NCI-H2107 (cell line): ENCODE measurements at places on chromosomes 3 and 15.
A peak's percentile ranks its signal among the peaks of the same experiment; 100 is the strongest.

DNA sequence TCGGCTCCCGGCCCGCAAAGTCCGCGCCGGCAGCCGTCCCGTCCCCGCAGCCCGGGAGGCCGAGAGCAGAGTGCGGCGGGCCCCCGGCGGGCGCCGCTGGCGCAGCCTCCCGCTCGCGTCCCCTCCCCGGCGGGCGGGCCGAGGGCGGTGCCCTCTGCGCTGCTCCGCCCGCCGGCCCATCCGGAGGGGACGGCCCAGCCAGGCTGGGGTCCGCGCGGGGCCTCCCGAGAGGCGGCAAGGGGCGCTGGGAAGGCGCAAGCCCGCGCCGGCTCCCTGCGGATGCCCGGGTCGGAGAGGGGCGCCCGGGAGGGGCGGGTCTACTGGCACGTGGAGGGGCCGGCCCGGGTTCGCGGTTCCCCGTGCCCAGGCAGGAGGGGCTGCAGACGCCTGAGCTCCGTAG, at the start of the genes CLCN2 and POLR2H:
Gene CLCN2, minus strand, starts transcription at position 74 of the 400 bp plus-strand sequence. CDS start 126 bp downstream, outside the sequence.
Gene POLR2H, plus strand, starts transcription at position 179 of the 400 bp plus-strand sequence. CDS start 1,783 bp downstream, outside the sequence.
- no peak for DNase-seq

DNA sequence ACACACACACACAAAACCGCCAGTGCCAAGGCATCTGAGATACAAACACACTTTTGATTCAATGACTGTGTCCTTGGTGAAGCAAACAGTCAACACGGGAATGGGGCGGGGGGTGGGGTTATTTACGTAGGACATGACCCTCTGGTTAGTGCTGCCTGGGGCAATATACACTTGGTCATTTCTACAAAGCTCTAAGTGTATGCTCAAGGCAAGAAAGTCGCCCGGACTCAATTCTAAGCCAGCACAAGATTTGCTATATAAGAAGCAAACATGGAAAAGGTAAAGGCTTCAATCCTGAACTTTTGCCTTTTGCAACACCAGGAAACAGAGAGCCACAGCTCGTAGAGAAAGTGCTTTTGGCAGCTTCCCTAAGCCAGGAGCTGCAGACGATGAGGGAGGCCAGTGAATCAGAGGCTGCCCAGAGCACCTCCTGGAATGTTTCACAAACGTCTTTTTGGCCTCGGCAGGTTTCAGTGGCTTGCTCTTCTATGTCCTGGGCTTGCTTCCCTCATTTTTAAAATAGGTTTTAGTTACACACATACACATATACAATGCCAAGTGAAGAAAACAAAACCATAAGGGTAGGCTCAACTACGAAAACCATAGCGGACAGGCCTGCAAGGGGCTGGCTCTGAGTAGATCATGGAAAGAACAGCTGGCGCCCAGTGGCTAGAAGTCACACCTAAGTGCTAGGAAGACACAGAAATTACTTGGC, 73.6 kb downstream of the TM4SF4 start:
- DNase-seq = no peak

DNA sequence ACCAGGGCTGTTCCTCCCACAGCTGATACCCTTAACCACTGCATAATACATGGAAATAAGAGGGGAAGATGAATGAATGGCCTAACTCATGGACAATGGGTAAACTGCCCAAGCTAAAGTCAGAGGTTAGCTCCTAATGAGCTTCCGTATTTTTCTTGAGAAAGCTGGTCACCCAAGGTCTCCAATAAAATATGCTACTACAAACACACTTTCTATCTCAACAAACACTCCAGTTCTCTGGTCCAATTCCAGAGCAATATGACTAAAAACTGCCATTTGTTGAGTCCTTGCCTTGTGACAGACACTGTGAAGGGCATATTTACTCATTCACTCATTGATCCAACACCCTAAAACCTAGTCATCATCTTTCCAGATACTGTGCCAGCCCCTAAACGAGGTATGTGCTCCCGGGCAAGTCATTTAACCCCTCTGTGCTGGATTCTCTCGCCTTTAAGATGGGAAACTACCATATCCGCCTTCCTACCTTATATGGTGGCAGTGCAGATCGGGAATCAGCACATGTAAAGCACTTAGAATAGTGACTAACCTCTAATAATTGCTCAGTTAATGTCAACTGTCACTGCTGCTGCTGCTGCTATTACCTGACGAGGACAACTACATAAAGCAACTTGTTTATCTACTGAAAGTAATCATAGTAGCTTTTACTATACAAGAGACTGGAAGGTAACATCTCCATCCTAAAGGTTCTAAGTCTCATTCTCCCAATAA, 89.1 kb downstream of the XXYLT1 start:
- no peak for DNase-seq

GRCh38 chr3:161069511-161070251, 35.5 kb downstream of the B3GALNT1 start:
- DNase-seq = peak; percentile 80

GRCh38 chr3:23493889-23494288, 290.8 kb downstream of the UBE2E2 start:
- no peak for DNase-seq

- no peak for DNase-seq
Measured at GRCh38 chr15:67091071-67091979, 25.9 kb downstream of the SMAD3 start.

GRCh38 chr15:37094915-37095711, 5.2 kb downstream of the MEIS2 start:
- no peak for DNase-seq

DNA sequence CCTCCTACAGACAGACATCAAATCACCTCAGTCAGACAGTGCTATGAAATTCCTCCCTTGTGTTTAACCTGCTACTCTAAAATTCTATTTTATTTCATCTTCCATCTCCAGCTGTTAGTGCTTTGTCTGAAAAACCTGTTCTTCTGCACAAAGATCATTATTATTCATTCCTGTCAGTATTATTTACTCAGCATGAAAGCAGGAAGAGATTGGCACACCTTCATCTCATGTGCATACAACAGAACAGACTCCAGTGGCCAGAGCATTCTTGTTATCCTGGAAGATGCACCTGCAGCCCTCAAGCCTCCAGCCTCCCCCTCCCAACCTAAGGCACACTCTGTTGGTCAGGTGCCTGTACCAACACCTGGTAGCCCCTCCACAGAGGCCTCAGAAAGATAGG, 1.8 kb upstream of the ROPN1B start:
- DNase-seq = no peak

GRCh38 chr3:72448858-72449257, 399.4 kb downstream of the SHQ1 start:
- DNase-seq = no peak

- DNase-seq = no peak
Measured at GRCh38 chr3:82561784-82562183, 800.3 kb upstream of the GBE1 start.
